CD8-positive, alpha-beta T cell (primary cell): ENCODE measurements at places on chromosomes 3 and 15.
A peak's percentile ranks its signal among the peaks of the same experiment; 100 is the strongest.

DNA sequence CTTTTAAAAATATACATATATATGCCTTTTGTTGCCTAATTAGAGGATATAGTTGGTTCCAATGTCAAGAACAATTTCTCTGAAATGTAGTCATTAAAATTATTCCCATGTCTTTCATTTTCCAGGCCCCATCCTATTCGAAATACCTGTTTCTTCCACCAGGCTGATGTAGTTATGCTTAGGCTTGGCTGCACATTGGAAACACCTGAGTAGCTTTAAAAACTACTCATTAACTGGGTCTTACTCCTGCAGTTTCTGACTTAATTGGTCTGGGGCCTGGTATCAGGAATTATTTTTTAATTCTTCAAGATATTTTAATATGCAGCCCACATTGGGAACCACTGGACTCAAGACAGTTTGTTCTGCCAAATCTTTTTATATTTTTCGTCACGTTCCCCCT lies 53.7 kb downstream of the TGFBR2 start:
- no peak for DNase-seq

DNA sequence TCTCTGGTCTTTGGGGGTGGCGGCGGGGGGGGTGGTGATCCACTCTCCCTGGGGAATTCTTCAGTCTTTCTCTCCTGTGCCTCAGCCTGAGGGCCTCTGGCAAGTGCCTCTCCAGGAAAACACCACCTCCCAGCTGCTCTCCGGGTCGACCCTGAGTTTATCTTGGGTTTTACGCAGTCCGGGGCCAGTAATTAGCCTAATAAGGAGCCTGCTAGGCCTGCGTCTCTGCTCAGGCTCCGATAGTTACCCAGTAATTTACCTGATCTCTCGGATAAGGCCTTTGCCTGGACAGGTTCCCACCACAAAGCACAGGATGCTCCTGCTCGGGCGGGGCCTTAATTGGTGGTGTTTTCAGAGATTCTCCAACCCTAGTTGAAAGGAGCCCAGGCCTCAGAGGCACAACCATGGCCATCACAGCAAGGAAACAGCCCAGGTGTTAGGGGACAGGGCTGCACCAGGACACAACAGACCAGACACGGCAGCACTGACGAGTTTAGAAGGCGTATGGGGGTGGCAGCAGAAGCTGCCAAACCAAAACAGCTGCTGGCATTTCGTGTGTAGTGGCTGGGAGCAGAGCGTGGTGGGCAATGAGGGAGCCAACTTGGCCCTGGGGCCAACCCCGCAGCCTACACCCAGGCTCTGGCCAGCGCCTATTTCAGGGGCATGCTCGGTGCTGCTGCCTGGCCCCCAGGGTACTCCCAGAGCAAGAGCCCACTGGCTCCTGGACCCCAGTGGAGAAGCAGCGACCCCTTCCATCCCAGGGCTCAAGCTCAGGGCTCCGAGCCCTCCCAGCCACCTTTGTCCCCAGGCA lies 71.4 kb downstream of the KLF13 start:
- DNase-seq = no peak

DNA sequence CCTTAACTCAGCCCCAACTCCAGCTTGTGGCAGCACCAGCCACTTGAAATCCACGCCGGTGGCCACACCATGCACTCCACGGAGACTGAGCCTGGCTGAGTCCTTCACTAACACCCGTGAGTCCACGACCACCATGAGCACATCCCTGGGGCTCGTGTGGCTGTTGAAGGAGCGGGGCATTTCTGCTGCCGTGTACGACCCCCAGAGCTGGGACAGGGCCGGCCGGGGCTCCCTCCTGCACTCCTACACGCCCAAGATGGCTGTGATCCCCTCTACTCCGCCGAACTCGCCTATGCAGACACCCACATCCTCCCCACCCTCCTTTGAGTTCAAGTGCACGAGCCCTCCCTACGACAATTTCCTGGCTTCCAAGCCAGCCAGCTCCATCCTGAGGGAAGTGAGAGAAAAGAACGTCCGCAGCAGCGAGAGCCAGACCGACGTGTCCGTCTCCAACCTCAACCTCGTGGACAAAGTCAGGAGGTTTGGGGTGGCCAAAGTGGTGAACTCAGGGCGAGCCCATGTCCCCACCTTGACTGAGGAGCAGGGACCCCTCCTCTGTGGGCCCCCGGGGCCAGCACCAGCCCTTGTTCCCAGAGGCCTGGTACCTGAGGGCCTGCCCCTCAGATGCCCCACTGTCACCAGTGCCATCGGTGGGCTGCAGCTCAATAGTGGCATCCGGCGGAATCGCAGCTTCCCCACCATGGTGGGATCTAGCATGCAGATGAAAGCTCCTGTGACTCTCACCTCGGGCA lies 42.9 kb downstream of the CCK start:
- DNase-seq = no peak

- no peak for DNase-seq
These were observed 77.7 kb downstream of the OCA2 start for GRCh38 chr15:28021281-28022039.

DNA sequence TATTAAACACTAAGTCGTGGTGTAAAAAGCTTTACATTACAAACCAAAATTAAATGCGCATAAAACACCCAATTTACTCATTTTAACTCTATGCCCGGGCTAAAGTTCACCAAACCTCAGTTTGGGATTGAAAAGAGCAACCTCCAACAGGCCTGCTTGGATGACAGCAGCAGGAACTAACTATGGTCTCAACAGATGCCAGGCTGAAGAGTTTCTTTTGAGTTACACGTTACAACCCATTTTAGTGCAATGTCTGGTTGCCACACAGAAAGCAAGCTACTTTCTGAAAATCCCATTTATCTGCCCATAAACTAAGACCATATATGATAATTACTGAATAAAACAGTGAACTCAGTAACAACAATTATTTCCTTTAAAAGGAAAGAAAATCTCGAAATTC lies 2.2 kb downstream of the SATB1 start:
- no peak for DNase-seq

- DNase-seq = no peak
These were observed 27.7 kb downstream of the PTH1R start for GRCh38 chr3:46905213-46905560.

GRCh38 chr15:56957812-56958406 lies 39.5 kb downstream of the TCF12 start:
- no peak for DNase-seq

DNA sequence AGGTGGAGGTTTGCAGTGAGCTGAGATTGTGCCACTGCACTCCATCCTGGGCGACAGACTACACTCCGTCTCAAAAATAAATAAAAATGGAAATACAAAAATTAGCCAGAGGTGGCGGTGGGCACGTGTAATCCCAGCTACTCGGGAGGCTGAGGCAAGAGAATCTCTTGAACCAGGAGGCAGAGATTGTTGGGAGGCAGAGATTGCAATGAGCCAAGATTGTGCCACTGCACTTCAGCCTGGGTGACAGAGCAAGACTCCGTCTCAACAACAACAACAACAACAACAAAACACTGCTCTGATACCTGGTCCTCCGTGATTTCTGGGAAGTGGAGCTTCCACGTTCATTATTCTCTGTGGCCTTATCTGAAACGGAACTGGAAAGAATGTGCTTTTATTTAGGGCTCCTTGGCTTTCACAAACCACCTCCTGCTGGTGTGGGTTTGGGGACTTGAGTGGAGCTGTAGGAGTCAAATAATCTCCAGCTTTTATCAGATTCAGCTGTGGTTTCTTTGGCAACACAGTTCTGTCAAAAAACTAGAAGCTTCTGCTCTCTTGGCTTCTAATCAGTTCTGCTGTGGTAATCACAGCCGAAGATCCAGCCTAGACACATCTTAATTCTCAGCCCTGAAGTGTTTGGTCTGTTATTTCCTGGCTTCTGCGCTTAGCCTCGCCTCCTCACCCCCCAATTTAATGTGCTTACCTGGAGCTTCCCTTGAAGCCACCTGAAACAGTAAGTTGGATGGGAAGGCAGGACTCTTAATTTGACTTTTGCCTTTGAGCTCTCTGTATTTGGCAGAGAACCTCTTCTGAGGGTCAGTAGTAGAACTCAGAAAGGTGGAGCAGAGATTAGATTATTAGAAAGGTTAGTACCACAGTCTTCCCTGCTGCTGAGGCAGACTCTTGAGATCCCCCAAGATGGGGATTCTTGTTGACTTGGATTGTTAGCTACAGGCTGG lies 21.4 kb downstream of the IRAK2 start:
- no peak for DNase-seq

DNA sequence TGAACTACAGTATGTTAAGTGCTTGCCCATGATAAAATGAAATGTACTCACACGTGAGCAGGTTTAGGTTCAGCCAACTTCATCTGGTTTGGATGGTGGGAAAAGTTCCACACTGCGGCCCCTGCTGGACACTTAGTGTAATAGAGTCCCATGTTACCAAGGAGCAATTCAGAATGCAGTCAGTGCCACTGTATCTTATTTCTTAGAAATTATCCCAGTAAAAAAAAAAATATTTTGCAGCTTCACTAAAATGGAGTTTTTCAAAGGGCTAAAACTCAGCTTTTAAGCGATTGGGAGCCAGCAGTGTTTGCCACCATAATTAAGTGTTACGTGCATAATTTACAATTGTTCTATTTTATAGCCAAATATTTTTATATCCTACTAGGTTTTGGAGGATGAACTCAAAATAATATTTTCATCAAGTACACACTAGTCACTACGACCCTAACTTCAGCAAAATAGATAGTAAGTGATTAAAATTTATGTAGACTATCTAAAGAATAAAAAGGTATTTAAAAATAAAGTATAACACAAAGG lies 371.7 kb upstream of the GBE1 start:
- DNase-seq = peak; percentile 17

DNA sequence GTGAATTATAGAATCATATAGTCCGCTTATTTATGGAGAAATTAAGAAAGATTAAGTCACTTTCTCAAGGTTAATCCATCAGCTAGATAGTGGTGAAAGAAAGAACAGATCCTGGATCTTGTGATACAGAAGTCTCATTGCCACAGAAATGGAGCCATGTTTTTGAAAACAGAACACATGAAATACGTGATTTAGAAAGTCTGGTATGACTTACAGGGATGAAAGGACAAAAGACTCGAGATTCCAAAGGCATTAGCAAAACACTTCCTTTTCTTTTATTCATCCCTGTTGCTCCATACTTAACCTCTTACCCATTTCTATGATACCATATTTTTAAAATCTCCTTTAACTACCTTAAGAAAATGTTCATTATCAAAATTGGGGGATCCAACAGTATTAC lies 40.0 kb upstream of the TEX9 start:
- DNase-seq = no peak

GRCh38 chr3:128179484-128179819 lies 26.2 kb downstream of the EEFSEC start:
- DNase-seq = no peak

DNA sequence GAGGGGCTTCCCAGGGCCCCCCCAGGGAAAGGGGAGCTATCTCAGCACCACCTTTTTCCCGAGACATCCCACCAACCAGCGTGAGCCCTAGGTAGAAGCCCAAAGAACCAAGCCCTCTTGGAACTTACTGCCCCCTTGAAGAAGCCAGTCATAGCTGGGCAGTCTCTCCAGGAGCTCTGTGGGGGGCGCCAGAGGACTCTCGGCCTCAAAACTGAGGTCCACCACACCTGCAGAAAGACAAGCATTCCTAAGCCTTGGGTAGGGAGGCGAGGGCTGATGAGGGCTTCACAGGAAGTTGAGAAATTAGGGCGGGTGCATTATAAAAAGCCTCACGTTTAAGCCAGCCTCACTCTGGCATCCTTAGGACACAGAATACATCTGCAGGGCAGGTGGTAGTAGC lies 9.0 kb downstream of the SSUH2 start:
- no peak for DNase-seq

GRCh38 chr3:148149556-148149955 lies 548.1 kb upstream of the AGTR1 start:
- DNase-seq = no peak

- no peak for DNase-seq
These were observed 8.4 kb downstream of the PIGB start for GRCh38 chr15:55327387-55327786.

GRCh38 chr3:37935756-37936666 lies 54.6 kb upstream of the VILL start:
- DNase-seq = no peak

GRCh38 chr3:4853749-4854140 lies 125.5 kb upstream of the BHLHE40 start:
- DNase-seq = no peak

DNA sequence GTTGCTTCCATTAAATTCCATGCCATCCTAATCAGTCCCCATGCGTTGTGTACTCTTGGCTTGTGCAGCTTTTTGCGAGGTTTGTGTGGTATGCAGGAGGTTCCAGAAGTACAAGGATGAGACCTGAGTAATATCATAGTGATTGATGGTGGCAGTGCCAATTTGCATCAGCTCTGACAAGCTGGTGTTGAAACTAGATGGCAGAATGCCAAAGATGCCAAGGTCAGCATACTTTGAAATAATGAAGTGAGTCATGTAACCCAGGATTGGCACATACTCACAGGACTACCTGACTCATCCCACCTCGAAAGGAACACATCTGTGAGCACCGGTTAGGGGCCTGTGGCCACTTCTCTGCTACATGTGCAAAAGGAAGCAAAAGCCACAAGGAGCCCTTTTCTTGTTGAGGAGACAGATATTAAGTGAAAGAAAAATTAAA lies 14.3 kb downstream of the KAT2B start:
- peak; percentile 88 for DNase-seq

GRCh38 chr15:95624100-95624499 lies 706.4 kb upstream of the NR2F2 start:
- DNase-seq = no peak

DNA sequence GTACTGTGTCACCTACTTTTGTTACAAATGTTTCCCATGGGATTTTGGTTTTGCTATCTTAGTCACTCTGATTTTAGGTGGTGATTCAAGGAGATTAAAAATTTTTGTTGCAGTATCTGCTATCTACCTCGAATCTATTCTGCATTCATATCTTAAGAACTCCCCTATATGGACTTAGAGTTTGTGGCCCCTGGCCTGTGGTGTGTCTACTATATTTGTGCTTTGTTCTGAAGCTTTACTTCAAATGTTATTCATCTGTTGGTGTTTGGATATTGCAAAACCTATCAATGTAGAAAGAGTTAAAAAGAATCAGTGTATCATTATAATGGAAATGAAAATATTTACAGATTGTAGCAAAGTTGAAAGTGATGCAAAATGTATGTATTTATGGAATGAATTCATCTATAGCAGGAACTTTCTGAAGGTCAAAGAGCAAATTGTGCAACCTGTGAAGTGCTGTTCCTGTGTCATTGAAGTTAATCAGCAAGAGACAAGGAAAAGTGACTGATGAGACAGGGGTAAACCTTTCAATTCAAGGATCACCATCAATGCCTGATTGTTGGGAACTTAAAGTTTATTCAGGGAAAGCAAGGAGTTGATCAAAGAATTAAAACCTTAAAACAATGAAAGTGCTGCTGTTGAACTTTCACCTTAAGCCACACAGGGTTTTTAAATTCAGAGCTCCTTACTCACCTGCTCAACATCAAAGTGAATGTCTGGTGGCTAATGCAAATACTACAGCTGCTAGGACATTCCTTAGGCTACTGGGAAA lies 71.0 kb downstream of the SLMAP start:
- DNase-seq = no peak

DNA sequence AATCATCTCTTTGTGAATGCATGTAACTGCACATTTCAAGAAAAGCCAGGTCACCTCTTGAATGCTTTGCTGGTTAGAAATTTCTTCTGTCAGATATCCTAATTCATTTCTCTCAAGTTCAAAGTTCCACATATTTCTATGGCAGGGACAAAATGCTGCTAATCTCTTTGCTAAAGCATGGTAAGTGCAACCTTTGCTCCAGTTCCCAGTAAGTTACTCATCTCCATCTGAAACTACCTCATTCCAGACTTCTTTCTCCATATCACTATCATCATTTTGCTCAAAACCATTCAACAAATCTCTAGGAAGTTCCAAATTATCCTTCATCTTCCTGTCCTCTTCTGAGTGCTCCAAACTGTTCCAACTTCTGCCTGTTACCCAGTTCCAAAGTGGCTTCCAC lies 230.6 kb downstream of the ZMAT3 start:
- DNase-seq = no peak

GRCh38 chr3:48077815-48078214 lies 61.6 kb upstream of the MAP4 start:
- DNase-seq = no peak
